ENCODE measurements at places on chromosomes 6 and 20. TPM values are rescaled to one million over a fixed set of nuclear protein-coding genes. Genes with fewer than 3 reads are reported as not detected.

The EYA2 gene
- not detected for total RNA-seq

The CRIP3 gene
- 1.8 TPM for total RNA-seq

The MTHFD1L gene
- 63.2 TPM for total RNA-seq

The FUCA2 gene
- 63.8 TPM for total RNA-seq

GRCh38 chr6:105920071-105920470, 166.1 kb upstream of the PRDM1 start:
- no peaks in the 10 kb centered on the region for H3K36me3 ChIP-seq
- H3K4me3 ChIP-seq, result no peak overlapping the region
- peaks cover 19% of the 10 kb centered on the region for H3K27me3 ChIP-seq

GRCh38 chr6:161367472-161367871, 93.6 kb upstream of the AGPAT4 start:
- H3K4me3 ChIP-seq, result no peak overlapping the region
- no peaks in the 10 kb centered on the region for H3K4me1 ChIP-seq
- no peak overlapping the region for H3K27ac ChIP-seq
- no peak for DNase-seq
- H3K27me3 ChIP-seq, result no peaks in the 10 kb centered on the region
- H3K36me3 ChIP-seq, result peaks cover 6% of the 10 kb centered on the region

GRCh38 chr6:122449069-122449468, 22.5 kb downstream of the SERINC1 start:
- H3K4me1 ChIP-seq, result no peaks in the 10 kb centered on the region
- H3K36me3 ChIP-seq, result peaks cover 66% of the 10 kb centered on the region
- H3K27ac ChIP-seq, result no peak overlapping the region
- no peaks in the 10 kb centered on the region for H3K27me3 ChIP-seq

- no peak for DNase-seq
- H3K27me3 ChIP-seq, result no peaks in the 10 kb centered on the region
- H3K36me3 ChIP-seq, result no peaks in the 10 kb centered on the region
- no peak overlapping the region for H3K27ac ChIP-seq
Observed at GRCh38 chr20:42270539-42270938, 652.4 kb upstream of the CHD6 start.

GRCh38 chr6:37689381-37689780, 8.3 kb downstream of the MDGA1 start:
- peaks cover 11% of the 10 kb centered on the region for H3K4me1 ChIP-seq
- H3K4me3 ChIP-seq, result no peak overlapping the region
- H3K27me3 ChIP-seq, result no peaks in the 10 kb centered on the region
- H3K27ac ChIP-seq, result no peak overlapping the region
- peaks cover 6% of the 10 kb centered on the region for H3K36me3 ChIP-seq

DNA sequence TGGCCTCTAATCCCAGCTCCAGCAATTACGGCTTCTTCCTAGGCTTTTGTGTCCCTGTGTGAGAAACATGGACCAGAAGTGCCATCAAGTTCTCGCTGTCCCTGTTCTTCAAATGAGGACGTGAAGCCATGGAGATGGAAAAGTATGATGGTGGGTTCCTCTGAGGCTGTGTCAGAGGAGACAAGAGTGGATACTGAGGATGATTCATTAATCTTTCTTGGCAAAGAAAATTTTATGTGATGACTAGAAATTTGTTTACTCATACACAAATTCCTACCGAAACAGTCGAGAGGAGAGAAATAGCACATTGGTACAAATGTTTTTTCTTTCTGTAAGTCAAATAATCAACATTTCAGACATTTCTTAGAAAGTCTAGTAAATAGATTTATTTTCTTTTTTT, 35.0 kb upstream of the PNRC1 start:
- H3K36me3 ChIP-seq, result no peaks in the 10 kb centered on the region
- peaks cover 4% of the 10 kb centered on the region for H3K27me3 ChIP-seq
- no peak overlapping the region for H3K27ac ChIP-seq
- H3K4me3 ChIP-seq, result no peak overlapping the region
- peaks cover 13% of the 10 kb centered on the region for H3K4me1 ChIP-seq

DNA sequence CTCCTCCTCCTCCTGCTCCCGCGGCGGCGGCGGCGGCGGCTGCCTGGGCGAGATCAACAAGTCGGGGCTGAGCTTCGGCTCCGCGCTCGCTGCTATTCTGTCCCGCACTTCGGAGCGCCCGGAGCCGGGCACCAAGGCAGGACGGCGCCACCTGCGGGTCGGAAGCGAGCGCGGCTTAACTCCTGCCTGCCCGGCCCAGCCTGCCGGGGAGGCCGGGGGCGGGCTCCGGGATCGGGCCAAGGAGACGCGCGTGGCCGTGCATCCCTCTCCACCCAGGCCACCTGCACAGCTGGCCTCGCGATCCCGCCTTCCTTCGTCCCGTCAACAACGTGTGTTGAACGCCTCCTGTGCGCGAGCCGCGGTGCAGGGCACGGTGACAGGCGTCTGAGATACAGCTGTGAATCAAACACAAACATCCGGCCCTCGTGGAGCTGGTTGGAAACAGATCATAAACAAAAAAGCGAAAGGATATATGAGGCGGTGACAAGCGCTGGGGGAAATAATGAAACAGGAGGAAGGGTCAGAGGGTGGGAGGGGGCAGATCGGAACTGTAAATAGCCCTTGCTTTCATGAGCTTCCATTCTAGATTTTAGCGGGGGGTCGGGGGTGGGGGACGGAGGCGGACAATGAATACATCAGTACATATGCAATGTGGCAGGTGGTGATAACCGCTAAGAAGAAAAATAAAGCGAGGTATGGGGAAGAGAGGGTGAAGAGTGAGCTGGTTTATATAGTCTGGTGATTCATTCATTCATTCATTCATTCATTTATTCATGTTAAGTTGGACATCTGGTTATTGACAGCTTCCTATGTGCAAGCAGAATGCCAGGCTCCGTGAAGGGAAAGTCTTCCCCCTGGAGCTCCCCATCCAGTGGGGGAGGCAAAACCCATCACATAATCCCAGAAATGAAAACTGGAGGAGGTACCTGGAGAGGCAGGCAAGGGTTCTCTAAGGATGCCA, 2.0 kb upstream of the KCNB1 start:
- DNase-seq, result peak; percentile 95
- H3K36me3 ChIP-seq, result peaks cover 14% of the 10 kb centered on the region
- H3K27me3 ChIP-seq, result peaks cover 38% of the 10 kb centered on the region
- no peak overlapping the region for H3K27ac ChIP-seq
- peak overlapping the region; percentile 91 for H3K4me3 ChIP-seq

DNA sequence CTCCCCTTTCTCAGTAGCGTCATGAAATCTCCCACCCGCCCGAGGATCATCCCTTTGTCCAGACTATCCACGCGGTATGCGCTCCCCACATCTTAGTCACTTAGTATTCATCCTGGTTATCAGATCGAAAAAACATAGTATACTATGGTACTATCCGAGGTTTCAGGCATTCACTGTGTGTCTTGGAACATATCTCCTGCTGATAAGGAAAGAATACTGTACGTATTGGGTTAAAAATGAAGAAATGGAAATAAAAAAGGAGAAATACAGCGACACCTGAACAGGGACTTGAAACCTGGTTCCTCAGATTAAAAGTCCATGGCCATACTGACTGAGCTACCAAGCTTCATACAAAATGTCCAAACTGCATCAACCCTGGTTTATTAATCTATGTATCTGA, 14.0 kb downstream of the HMGN4 start:
- peak; percentile 17 for DNase-seq
- H3K27me3 ChIP-seq, result no peaks in the 10 kb centered on the region
- no peak overlapping the region for H3K4me3 ChIP-seq
- peaks cover 15% of the 10 kb centered on the region for H3K4me1 ChIP-seq
- H3K27ac ChIP-seq, result no peak overlapping the region
- no peaks in the 10 kb centered on the region for H3K36me3 ChIP-seq

DNA sequence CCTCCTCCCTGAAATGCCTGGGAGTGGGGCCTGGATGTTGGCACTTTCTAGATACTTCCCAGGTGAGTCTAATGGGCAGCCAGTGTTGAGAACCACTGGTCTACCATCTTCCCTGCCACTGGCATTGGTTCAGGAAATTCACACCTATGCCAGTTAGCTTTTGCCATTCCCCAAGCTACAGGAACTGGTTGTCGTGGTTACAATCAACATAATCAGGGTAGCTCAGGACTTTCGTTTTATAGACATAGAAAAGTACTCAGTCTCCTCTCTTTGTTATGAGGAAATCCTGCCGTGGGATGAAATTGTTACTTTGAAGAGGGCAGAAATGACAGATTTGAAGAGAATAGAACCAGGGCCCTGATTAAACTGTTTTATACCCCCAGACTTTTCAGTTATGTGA, 127.9 kb upstream of the FOXO3 start:
- H3K36me3 ChIP-seq, result peaks cover 2% of the 10 kb centered on the region
- no peaks in the 10 kb centered on the region for H3K27me3 ChIP-seq
- H3K4me3 ChIP-seq, result no peak overlapping the region
- no peak overlapping the region for H3K27ac ChIP-seq
- DNase-seq, result no peak

GRCh38 chr6:4950836-4951533, 52.9 kb downstream of the RPP40 start:
- H3K4me3 ChIP-seq, result no peak overlapping the region
- peaks cover 2% of the 10 kb centered on the region for H3K4me1 ChIP-seq
- peaks cover 34% of the 10 kb centered on the region for H3K36me3 ChIP-seq
- DNase-seq, result no peak
- no peaks in the 10 kb centered on the region for H3K27me3 ChIP-seq
- no peak overlapping the region for H3K27ac ChIP-seq

DNA sequence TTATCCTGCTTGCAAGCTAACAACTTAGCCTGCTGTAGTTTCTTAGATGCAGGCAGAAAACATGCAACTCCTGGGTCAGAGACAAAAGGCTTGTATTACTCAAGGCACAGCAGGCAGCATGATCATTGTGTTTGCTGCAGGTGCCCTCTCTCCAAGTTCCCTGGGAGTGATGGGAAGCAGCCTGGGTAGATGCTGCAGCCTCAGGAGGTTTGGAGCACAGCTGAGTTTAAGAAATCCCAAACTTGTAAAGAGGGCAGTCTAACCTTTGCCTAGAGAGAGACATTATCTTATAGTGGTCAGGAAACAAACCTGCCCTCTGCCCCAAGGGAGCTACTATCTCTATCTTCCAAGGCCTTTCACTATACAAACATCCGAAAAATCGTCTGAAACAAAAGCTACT, 61.1 kb downstream of the PFDN4 start:
- peaks cover 6% of the 10 kb centered on the region for H3K4me1 ChIP-seq
- H3K27me3 ChIP-seq, result peaks cover 7% of the 10 kb centered on the region
- no peak for DNase-seq
- H3K27ac ChIP-seq, result no peak overlapping the region

- H3K36me3 ChIP-seq, result peaks cover 43% of the 10 kb centered on the region
- H3K27me3 ChIP-seq, result no peaks in the 10 kb centered on the region
- no peak for DNase-seq
- no peak overlapping the region for H3K4me3 ChIP-seq
Observed at GRCh38 chr6:41929924-41930323, 8.6 kb downstream of the BYSL start.

- H3K4me3 ChIP-seq, result no peak overlapping the region
- no peaks in the 10 kb centered on the region for H3K27me3 ChIP-seq
- no peak for DNase-seq
- peaks cover 21% of the 10 kb centered on the region for H3K4me1 ChIP-seq
- H3K36me3 ChIP-seq, result no peaks in the 10 kb centered on the region
- no peak overlapping the region for H3K27ac ChIP-seq
Observed at GRCh38 chr6:81561071-81561564, 191.4 kb downstream of the TENT5A start.

- H3K27me3 ChIP-seq, result peaks cover 28% of the 10 kb centered on the region
- no peaks in the 10 kb centered on the region for H3K36me3 ChIP-seq
- no peak for DNase-seq
- peak overlapping the region; percentile 80 for H3K4me3 ChIP-seq
Observed at GRCh38 chr20:1392443-1392692, 486 bp downstream of the FKBP1A start.

- no peak overlapping the region for H3K27ac ChIP-seq
Observed at GRCh38 chr6:32790306-32790705, 26.5 kb downstream of the HLA-DOB start.
